ENCODE measurements at places on chromosomes 2 and 18.
A peak's percentile ranks its signal among the peaks of the same experiment; 100 is the strongest.

GRCh38 chr2:240874715-240875227, 6.1 kb downstream of the AGXT start:
- no peak for DNase-seq

- DNase-seq = no peak
Measured at GRCh38 chr2:203858176-203858575, 9.4 kb upstream of the CTLA4 start.

GRCh38 chr2:164213916-164214315, 407.4 kb downstream of the GRB14 start:
- no peak for DNase-seq

GRCh38 chr2:121866789-121867188, 111.3 kb downstream of the TSN start:
- no peak for DNase-seq

- peak; percentile 39 for DNase-seq
Measured at GRCh38 chr2:98149333-98149697, 62.3 kb downstream of the VWA3B start.

DNA sequence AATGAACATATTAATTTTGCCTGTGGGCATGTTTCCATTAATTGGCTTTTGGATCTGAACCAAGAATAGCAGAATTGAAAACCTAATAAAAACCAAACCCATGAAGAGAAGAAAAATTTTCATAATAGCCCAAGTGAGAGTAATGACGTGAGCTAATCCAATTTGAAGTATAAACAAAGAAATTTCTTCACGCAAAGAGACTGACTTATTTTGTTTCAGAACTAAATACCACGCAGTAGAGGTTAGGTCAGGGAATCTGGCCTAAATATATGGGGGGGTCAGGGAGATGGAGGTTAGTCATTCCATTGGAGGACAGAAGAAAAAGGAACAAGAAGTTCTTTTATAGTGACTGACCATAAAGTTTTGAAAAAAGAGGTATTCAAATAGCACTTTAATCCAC, 94.1 kb upstream of the CYP1B1 start:
- DNase-seq = no peak

DNA sequence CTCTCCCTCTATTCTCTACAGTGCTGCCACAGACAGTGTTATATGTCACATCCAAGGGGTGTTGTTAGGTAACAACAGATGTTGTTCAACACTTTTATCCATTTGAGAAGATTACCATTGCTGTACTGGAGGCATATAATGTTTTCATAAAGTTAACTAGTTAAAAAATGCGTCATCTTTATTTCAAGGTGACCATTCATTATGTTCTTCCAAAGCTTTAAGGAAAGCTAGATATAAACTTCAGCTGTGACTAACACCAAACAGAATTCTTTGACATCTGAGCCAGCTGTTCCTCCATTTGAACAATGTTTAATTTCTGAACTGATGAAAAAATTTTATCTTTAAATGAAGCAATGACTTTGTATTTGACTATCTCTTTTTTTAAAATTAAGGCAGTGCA, 1099.6 kb upstream of the TMEFF2 start:
- no peak for DNase-seq

DNA sequence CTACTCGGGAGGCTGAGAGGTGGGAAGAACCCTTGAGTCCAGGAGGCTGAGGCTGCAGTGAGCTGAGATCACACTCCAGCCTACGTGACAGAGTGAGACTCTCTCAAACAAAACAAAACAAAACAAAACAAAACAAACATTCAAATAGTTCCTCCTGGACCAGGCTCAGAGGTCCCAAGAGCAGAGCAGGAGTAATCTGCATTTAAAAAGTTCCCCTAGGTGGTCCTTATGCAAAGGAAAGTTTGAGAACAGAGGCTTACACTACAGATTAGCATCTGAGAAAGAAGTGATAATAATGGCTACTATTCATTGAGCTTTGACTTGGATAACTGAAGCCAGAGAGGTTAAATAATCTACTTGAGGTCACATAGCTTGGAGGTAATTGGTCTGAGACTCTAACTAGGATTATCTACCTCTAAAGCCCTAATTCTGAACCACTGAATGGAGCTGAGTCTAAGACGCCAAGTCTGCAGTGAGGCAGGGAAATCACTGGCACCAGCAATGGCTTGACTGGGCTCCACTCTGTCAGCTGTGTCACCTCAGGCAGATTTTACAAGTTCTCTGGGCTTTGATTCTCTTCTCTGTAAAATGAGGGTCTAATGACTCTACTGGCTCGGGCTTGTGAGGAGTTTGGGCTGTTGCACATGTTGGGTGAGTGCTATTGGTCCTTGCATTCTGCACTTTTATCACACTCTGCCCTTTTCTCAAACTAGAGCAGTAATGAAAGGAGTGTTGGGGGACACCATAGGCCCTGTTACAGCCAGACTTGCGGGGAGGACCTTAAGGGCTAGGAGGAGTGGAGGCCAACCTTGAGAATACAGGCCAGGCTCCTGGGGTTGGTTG, 29.2 kb upstream of the DLX2 start:
- DNase-seq = no peak

- DNase-seq = no peak
Measured at GRCh38 chr2:62291052-62291451, 95.1 kb downstream of the B3GNT2 start.

DNA sequence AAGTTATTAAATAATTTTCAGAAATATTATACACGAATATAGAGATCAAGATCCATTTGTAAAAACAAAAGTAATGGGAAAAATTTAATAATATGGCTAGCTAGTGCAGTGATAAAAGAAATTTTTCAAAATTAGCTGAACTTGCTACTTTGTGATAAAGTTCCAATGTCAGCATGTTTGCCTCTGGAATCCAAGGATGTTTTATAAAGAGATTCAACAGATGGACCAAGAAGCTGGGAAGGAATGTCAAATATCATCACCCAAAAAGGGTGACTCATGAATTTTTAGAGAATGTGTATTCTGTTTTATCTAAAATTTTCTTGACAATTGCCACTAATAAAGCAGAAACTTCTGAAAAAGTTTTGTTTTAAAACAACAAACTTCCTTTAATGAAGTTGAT, 95.3 kb downstream of the FSIP2 start:
- no peak for DNase-seq

- DNase-seq = no peak
Measured at GRCh38 chr2:71710367-71711132, 257.2 kb downstream of the DYSF start.

- DNase-seq = no peak
Measured at GRCh38 chr2:14601156-14601770, 31.3 kb upstream of the LRATD1 start.

DNA sequence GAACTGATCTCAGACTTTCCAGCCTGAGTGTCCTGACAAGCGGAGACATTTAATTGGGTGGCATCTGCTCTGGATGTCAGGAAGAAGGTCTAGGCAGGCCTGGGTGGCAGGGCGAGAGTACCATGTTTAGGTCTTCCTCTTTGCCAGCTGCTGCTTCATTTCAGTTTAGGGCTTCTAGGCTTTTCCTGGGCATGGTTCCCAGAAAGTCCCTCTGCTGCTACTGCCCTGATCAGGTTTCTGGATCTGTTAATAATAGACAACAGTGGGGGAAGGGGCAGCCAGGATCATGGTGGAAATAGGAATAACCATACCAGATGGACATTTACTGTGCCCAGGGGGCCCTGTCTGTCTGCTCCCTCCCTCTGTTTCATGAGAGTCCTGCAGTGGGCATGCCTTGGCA, 2.3 kb upstream of the PLCD4 start:
- no peak for DNase-seq

Measured in heart right ventricle (tissue), 16 donors.